ENCODE measurements at places on chromosomes 16 and 17.

DNA sequence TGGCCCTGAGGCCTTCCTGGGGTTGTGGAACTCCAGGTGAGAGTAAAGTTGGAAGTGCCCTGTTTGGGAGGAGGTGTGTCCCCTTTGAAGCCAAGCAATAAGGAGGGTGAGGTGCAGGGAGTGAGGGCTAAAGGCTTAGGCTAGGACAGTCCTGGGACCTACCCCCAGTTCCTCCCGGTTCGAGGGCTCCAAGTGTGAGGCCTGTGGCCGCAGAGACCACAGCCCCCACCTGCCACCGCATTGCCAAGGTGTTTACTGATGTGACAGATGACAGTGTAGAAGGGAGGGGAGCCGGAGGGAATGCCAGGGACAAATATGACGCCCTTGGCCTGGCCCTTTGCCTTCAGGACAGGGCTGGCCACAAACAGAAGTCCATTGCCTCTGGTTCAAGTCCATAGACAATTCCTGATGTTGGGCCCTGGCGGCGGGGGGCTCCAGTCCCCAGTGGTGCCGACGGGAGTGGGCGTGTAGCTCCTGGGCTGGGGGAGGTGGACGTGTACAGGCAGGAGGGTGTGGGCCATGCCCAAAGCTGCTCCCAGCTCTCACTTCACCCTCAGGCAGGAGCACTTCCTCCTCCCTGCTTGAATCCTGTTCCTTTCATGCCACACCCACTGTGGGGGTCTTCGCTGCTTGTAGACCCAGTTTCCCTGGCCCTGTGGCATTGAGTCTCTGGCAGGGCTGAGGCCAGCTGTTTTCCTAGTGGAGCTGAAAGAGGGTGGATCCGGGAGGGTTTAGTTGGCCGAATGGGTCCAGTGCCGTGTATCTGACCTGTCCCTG lies 3.2 kb downstream of the ADORA2B start:
- no peak for DNase-seq

DNA sequence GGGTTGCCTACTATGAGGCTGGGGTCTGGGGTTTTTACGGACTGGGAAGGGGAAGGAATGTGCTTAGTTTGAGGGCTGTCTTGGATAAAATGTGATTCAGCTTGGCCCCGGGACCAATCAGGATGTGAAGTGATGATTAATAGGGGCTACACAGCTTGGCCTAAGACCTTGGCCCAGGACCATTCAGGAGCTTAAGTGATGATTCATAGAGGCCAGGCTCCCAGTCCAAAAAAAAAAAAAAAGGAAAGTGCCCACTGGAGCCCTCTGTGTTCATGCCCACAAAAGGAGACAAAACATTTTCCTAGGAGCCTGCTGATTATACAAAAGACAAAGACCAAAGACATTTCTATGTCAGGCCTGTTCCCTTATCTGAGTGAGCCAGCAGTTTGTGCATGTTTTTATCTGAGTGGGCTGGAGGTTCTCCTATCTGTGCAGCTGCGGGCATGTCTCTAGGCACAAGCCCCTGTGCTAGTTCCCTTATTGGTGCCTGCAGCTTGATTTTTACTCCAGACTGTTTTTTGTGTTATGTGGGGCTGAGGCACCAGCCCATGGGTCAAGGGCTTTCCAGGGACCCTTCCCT lies 898.2 kb upstream of the GOT2 start:
- no peak for DNase-seq

GRCh38 chr16:63457869-63458268 lies 1421.6 kb upstream of the CDH8 start:
- no peak for DNase-seq

- no peak for DNase-seq
Observed at GRCh38 chr16:86508028-86508946, 2.0 kb upstream of the FOXF1 start.

DNA sequence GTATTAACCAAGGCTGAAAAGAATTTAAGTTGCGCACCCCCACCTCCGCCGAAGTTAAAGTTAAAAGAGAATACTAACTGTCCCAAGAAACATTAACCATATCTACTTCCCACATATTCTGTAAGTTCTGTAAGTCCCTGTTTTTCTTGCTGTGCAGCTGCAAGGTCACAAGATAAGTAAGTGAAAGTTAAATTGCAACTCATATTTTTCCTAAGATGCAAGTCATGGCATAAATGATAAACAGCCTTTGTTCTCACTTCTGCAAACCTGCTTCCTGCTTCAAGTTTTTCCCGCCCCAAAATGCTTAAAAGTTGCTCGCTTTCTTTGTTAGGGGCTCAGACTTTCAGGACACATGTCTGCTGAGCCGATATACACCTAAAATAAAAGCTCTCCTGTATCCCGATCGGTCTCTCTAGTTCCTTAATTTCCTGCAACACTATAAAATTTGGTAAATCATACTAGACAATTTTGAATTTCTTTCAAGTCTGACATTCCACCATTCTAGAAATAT lies 32.6 kb upstream of the ABCA9 start:
- DNase-seq: no peak

DNA sequence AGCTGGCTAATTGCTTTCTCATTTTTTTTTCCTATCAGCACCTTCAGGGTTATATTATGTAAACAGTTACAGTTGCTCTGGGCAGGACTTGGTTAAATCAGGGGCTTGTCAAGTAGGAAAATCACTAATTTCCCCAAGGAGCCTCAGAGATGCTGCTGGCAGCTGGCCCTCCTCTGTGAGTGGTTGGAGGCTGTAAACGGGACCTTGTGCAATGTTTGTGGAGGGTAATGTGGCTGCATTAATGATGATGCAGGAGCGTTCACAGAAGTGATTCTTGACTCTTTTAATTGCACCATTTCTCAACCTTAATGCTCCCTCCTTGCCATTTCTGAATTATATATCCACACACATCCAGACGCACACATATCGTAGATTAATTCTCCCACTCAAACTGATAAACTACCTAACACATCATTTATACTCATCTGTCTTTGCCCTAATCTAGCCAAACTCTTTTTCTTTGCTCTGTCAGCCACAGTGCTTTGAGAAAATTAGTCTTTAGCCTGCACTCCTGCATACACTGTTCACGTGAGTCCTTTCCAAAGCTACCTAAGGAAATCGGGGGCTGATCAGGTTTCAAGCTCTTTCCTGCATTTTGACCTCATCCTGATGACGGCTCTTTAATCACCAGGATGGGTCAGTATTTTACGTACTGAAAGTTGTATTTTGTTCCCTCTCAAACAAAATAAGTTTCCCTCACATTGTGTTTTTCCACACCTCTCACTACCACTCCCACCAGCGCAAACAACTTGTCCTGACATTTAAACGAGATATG lies 154.4 kb upstream of the PIRT start:
- DNase-seq: no peak
